ENCODE measurements at places on chromosomes 2 and 18. TPM values are rescaled to one million over a fixed set of nuclear protein-coding genes. Genes with fewer than 3 reads are reported as not detected.

The KYNU gene
- 242 TPM for total RNA-seq

The ANKRD36B gene
- 4.3 TPM for total RNA-seq

The TBR1 gene
- total RNA-seq: 0.07 TPM

The ARHGAP15 gene
- not detected for total RNA-seq

The GPBAR1 gene
- total RNA-seq: 0.29 TPM

The LYPD6B gene
- total RNA-seq: 0.10 TPM

The PFN4 gene
- 2.0 TPM for total RNA-seq

The MTCL1 gene
- total RNA-seq: 55.6 TPM

The LINC00305 gene
- not detected for total RNA-seq

The HTR2B gene
- 0.06 TPM for total RNA-seq

The XIRP2 gene
- total RNA-seq: not detected

The EML6 gene
- total RNA-seq: 1.0 TPM

The RMND5A gene
- total RNA-seq: 26.3 TPM

The TANC1 gene
- 8.7 TPM for total RNA-seq

The MAP4K4 gene
- 102 TPM for total RNA-seq

The IL1A gene
- 0.20 TPM for total RNA-seq

The FAM124B gene
- total RNA-seq: not detected

The MTERF4 gene
- 23.1 TPM for total RNA-seq

The C1GALT1C1L gene
- total RNA-seq: 2.3 TPM

The PDK1 gene
- total RNA-seq: 2.2 TPM

The YPEL5 gene
- 58.1 TPM for total RNA-seq

The ANKRD62 gene
- not detected for total RNA-seq

The SLC9A2 gene
- 3.0 TPM for total RNA-seq

The RETSAT gene
- total RNA-seq: 57.3 TPM

The IL36G gene
- not detected for total RNA-seq

The ZEB2 gene
- 8.3 TPM for total RNA-seq

The RAX gene
- total RNA-seq: not detected

The RABL2A gene
- total RNA-seq: 7.7 TPM
